ENCODE measurements at places on chromosomes 6 and 20.

- no peak for DNase-seq
These were observed 23.0 kb downstream of the SIRPD start for GRCh38 chr20:1534526-1534925.

GRCh38 chr20:58141971-58142842 lies 86.2 kb downstream of the ANKRD60 start:
- DNase-seq: no peak

DNA sequence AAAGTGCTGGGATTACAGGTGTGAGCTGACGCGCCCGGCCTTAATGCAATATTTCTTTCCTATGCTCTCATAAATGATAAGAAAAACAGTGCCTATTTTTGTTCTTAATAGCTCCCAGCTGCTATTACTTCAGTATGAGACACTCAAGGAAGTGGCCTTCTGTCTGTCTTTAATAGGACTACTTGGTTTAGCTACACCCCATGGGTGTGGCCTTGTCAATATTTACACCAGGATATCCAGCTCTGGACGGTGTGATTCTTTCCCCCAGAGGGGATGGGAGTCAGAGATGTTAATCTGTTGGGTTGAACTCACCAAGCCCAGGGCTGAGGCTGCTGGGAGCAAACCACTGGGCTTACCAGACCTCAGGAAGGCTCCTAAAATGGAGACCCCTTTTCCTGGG lies 134.2 kb downstream of the CEP57L1 start:
- no peak for DNase-seq

- DNase-seq: no peak
These were observed 105.5 kb upstream of the EPHA7 start for GRCh38 chr6:93524671-93525451.

DNA sequence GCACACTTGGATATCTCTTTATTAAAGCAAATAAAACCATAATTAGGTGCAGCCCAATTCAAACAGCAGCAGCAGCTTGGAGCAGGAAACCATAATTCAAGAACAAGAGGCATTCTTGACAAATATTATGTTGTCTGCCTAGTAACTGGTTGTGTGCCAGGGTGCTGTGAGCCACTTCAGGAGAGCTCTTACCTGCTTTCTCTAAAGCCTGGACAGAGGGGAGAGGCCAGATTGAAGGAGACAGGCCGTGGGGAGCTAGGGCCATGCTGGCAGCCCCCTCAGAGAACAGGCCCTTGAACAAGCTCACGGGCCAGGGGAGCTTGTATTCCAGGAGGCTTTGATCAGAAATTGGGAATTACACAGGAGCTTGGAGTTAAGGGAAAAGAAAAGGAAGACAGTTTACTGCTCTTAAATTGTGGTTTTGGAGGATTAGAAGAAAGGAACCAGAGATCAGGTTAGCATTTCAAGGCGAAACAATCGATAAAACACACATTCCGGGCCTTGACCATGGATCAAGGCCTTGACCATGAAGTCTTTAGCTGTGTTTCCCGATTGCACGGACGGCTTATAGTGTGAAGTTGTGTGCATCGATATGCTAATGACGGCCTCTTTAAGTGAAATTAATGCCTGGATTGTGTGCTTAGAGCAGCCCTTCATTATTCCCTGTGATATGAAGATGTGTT lies 69.8 kb upstream of the NKX2-2 start:
- DNase-seq: no peak

GRCh38 chr6:21559238-21559637 lies 34.3 kb upstream of the SOX4 start:
- no peak for DNase-seq

- DNase-seq: no peak
These were observed 519.2 kb upstream of the MAP3K7 start for GRCh38 chr6:91106083-91106482.
